ENCODE measurements at places on chromosomes 2 and 18. TPM values are rescaled to one million over a fixed set of nuclear protein-coding genes. Genes with fewer than 3 reads are reported as not detected.

DNA sequence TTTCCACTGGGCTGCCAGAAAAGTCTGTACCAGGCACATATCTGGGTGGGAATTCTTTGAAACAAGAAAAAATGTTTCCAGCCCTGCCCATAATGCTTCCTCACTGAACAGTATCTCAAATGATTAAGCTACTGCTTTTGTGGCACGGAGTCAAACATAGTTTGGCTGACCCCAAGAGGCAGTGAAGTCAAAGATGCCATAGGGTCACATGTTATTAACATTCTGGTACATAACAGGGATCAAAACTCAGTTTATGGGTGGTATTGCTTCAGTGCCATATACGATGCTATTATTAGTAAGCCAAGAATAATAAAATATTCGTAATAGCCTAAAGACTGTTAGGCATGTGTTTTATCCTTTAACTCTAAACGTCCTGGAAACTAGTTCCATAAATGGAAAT is 112.4 kb downstream of the FEZ2 start:
- DNase-seq: no peak

GRCh38 chr2:111068435-111069058 is 52.2 kb upstream of the BCL2L11 start:
- no peak for DNase-seq

- no peak for DNase-seq
Measured at GRCh38 chr18:4842287-4842686, 354.8 kb downstream of the AKAIN1 start.

DNA sequence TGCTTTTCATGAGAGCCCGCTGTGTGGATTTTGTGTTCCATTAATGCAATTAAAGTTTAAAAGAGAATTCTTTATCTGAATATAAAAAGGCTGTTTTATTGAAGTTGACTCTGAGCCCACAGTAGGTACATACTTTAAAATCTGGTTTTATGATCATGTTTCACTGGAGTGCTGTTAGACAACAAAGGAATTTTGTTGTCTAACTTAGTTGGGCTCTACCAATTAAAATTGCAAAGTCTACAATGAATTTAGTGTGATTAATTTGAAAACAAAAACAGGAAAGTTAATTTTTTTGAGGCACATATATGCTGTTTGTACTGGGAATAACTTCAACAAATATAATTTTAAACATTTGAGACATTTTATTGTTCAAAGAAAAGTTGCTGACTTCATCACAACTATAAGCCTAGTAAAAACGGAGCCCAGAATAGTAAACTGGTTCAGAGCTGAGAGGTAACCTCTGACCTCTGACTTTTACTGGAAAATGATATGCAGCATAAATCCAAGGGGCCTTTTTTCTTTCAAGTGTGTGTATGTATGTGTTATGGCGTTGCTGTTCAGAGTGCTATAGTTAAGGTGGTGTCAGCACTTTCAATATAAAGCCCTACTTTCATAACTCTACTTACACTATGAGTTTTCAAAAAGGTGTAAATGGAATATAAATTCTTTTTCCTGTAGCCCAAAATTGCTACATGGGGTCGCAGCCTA is 30.2 kb downstream of the MEIS1 start:
- DNase-seq: no peak

DNA sequence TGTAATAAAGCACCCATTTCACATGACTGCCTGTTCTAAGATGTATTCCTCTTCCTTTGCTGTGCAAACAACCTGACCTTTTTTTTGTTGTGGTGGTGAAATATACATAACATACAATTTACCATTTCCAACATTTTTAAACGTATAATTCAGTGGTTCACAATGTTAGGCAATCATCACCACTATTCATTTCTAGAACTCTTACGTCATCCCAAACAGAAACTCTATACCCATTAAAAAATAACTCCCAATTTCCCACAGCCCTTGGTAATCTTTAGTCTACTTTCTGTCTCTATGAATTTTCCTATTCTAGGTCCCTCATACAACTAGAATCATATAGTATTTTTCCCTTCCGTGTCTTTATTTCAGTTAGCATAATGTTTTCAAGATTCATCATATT is 36.7 kb downstream of the RND3 start:
- no peak for DNase-seq

GRCh38 chr2:72011791-72012190 is 135.9 kb downstream of the CYP26B1 start:
- DNase-seq: no peak

- no peak for DNase-seq
Measured at GRCh38 chr2:239380831-239381708, 19.8 kb downstream of the HDAC4 start.

DNA sequence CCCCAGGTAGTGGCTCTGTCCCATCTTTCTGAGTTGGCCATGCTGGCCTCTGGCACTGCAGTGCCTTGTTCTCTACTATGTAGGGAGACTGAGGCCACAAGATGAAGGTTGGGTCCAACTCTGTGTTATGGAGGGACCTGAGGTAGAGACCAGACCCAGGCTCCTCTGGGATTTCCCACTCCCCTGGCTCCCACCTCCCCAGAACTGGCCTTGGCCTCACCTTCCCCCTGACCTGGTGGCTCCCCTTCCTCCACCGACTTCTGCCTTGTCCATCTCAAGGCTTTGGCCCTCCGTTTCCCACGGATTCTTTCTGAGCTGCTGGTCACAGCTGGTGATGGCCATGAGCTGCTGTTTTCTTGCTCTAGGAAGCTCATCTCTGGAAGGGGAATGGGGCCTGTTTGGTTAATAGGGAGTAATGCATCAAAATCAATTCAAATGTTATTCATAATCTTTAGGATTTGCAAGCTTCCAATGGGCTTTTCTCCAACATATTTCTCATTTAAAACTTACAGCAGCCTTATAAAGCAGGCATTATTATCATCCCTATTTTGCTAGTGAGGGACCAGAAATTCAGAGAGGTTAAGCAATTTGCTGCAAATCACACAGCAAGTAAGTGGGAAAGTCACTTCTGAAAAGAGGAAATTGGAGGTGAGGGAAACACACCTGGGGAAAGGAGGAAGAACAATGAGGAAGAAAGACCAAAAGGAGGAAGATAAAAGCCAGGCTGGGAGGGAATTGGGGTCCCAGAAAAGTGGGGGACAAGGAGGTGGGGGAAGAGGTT is 887 bp downstream of the PRKAG3 start:
- no peak for DNase-seq

GRCh38 chr2:30770816-30771576 is 36.2 kb downstream of the CAPN13 start:
- no peak for DNase-seq

DNA sequence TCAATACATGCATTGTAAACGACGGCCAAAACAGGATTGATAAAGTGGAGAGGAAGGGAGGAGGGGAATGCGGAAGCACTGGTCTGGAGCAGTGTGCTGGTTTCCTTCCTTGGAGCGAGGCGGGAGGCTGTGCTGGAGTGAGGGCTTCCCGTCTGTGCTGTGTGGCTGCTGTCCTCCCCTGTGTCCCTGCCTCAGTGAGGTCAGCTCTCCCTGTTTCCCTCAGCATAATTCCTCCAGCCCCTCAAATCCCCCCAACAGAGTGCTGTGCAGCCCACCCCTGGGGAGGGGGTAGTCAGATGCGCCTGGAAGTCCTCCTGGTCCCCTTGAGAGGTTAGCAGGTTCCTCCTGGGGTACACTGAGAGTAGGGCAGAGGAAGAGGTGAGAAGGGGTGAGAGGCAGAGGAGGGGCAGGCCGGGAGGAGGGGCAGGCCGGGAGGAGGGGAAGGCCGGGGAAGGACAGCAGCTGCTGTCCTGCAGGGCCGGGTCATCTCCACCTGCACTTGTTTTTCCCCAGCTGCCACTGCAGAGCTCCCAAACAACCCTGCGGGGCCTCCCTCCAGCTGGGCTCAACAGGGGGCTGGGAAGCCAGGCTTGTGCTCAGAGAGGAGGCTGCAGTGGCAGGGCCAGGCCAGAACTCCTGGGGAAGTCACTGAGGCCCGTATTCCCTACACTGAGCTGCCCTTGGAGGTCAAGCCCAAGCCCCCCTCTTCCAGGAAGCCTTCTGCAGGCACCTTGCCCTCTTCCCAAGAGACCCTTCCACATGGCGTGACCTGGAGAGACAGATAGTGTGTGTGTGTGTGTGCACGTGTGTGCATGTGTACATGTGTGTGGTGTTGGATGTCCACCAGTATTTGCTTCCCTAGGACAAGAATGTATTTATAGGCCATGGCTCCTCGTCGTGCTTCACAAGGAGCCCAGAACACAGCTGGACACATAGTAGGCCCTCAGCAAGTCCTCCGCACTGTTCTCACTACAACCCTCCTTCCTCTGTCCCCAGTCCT is 13.2 kb upstream of the ATP6V1B1 start:
- DNase-seq: no peak

- no peak for DNase-seq
Measured at GRCh38 chr2:30139131-30139870, 7.5 kb upstream of the YPEL5 start.

- no peak for DNase-seq
Measured at GRCh38 chr2:161713706-161714105, 89.5 kb downstream of the SLC4A10 start.

Gene ASTL
- not detected for total RNA-seq

Gene MROH2A
- 0.31 TPM for total RNA-seq

Gene NCKAP5
- 7.4 TPM for total RNA-seq

Gene NTSR2
- not detected for total RNA-seq

Gene CCDC102B
- 8.2 TPM for total RNA-seq
